Amniotic epithelial cell (primary cell): ENCODE measurements at places on chromosomes 1 and 21.
A peak's percentile ranks its signal among the peaks of the same experiment; 100 is the strongest.

GRCh38 chr1:19091196-19091953 is 118.7 kb downstream of the UBR4 start:
- DNase-seq: no peak

DNA sequence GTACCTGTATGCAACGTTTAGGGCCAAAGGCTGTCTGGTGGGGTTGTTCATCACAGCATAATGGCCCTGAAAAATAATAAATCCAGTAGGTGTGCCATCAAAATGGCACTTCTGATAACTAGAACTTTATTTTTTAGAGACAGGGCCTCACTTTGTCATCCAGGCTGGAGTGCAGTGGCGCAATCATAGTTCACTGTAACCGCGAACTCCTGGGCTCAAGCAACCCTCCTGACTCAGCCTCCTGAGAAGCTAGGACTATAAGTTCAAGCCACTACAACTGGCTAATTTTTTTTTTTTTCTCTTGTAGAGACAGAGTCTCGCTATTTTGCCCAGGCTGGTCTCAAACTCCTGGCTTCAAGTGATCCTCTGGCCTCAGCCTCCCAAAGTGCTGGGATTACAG is 4.7 kb downstream of the SNAPIN start:
- peak; percentile 86 for DNase-seq

GRCh38 chr1:167756730-167757405 is 35.1 kb downstream of the MPZL1 start:
- peak; percentile 75 for DNase-seq

GRCh38 chr1:27471477-27471876 is 18.5 kb downstream of the WASF2 start:
- no peak for DNase-seq

DNA sequence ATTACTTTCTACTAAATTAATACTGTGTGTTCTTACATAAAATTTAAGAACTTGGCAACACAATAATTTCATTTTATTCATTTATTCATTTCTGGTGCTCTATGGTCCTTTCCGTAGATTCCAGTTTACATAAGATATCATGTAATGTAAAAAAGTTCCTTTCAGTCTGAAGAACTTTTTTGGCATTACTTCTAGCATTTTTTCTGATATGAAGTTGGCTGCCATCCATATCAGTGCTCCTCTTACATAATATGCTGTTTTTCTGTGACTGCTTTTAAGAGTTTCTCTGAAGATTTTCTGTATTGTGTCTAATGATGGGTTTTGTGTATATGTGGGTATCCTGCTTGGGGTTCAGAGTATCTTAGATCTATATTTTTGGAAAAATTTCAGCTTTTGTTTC is 34.8 kb downstream of the LIN9 start:
- DNase-seq: peak; percentile 41

- peak; percentile 79 for DNase-seq
Observed at GRCh38 chr1:224510880-224511645, 76.5 kb upstream of the WDR26 start.

DNA sequence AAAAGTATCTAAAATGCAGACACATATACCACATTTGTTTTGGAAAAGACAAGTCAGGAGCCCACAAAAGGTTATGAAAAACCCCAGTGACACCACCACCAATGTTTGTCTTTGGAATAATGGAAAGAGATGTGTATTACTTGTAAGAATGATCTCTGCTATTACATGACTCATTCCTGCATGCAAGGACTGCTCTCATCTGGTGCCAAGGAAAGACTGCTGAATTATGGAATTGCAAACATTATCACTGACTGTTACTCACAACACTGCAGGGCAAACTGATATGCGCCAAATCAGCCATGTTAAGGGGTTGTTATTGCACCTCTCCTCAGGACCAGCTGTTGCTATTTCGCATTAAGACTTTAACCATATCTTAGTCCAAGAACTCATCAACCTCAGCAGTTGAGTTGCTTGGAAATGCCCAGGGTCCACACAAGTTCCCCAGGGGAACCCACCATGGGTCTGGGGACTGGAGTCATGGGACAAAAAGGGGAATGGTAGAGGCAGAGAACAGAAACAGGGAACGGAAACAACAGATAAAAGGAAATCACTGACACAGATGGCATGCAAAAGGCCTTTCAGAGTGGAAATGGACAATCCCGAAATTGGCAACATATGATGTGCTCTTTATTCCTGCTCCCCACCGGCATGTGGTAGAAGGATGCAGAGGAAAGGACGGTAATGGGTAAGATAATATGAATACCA is 34.4 kb downstream of the CAPZB start:
- peak; percentile 96 for DNase-seq

DNA sequence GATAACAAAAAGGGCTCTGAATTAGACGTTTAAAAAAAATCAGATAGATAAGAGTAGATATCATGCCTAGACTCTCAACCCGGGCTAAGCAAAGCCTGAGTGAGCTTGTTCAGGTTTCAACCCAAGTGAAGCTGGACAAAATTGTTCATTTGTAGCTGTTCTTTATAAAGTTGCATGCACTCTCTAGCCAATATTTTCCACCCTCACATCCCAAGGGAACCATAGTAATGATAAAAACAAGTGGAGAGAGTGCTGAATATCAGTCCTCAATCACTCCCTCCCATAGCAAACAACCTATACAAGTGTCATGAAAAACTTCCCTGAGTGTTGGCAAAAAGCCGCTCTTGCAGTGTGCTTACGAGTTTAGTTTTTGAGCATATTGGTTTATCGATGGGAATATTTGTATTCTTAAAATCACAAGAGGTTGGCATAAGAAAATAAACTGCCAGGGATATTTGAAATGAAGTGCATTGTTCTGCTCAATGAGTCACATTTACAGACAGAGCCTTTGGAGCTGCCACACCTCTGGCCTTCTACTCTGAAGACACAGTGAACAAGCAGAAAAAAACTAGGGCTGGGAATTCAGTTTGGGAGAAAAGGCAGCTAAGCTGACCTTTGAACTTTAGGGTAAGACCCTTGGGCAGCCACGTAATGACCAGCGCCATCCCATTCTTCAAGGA is 2.2 kb upstream of the CLCA2 start:
- DNase-seq: no peak

GRCh38 chr1:113135460-113135859 is 62.5 kb downstream of the LRIG2 start:
- no peak for DNase-seq

DNA sequence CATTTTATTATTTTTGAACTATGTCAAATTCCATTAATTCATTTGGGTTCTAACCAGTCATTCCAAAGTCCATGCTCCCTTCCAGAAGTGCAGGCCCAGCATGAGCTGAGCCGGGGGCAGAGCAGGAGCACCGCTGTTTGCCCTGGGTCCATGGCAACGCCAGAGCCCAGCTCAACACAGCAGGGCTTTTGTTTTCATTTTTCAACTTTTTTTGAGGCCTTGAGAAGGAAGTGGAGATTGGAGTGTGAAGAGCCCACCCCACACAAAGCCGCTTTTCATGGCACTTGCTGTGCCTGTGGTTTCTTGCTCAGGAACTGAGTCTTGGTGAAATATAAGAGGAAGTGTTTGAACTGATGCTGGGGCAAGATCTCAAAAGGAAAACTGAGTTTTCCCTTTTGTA is 13.2 kb upstream of the PRMT2 start:
- DNase-seq: no peak

DNA sequence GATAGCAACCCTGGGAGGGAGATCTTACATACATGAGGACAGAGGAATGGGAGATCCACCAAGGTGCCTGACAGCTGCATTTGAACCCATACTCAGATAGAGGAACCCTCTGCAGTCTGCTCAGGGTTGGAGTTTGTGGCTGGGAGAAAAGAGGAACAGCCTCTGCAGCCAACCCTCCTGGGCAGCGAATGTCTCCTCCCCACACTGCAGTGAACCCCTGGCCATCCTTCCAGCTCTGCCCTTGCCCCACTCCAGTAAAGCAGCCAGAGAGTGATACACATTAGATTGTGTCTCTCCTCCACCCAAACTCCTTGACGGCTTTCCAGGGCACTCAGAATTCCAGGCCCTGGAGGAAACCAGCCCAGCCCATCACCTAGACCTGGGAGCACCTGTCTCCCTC is 137.7 kb downstream of the RUNX1 start:
- DNase-seq: no peak

DNA sequence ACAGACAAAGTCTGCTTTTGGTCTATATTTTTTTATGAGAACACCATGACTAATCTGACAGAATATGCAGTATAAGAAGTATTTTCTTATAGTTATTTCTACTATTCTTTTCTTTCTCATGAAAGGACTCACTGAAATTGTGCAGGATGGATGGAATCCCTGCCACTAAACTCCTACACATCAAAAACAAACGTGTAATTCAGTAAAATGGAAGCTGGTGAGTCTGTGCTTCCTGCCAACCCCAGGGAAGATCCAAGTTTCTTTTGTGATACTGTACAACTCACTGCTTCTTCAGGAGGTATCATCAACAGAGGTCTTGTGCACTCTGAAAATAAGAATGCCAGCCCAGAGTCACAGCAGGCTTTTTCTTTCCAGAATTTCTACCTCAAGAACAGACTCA is 241.2 kb downstream of the MRPL39 start:
- no peak for DNase-seq

DNA sequence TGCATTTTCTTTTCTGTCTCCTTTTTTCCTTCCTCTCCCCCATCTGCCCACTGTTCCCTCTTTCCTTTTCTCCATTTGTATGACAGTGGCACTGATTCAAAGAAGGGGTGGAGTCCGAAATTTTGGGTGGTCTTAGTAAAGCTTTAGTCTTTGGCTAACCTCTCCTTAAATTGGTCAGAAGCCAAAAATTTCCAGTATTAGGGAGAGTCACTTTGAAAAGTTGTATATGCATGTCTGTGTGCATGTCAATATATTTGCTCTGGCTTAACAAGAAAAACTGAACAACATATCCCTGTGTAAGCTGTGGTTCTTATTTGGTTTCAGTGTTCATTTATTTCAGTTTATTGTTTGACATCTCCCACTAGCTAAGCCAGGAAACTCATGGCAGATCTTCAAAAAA is 314.8 kb upstream of the CXADR start:
- DNase-seq: no peak

GRCh38 chr1:216888731-216889130 is 165.5 kb upstream of the ESRRG start:
- DNase-seq: no peak

- DNase-seq: peak; percentile 77
Observed at GRCh38 chr21:37849506-37850102, 66.7 kb downstream of the KCNJ6 start.

DNA sequence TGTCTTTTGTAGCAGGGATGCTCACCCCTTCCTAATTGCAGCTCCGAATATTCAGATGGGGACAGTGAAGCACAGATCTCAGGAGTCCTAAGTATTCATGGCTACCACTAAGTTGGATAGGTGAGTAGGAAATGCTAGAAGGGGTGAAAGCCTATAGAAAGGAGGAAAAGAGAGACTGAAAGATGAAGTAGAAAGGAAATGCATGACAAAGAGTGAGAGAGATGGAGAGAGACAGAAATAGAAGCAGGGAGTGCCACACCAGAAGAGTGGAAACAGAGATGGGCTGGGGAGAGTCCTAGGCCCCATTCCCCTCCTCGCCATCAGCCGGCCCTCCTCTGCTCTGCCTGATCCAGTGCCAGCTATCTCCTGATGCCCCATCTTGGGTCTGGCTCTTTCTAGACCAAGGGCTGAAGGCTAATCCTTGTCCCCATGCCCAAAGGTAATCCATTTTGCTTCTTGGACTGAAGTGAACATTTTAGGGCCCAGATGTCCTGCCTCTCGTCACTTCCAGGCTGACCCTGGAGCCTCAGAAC is 2.0 kb downstream of the PEA15 start:
- no peak for DNase-seq

GRCh38 chr1:186901631-186902030 is 72.9 kb downstream of the PLA2G4A start:
- no peak for DNase-seq

DNA sequence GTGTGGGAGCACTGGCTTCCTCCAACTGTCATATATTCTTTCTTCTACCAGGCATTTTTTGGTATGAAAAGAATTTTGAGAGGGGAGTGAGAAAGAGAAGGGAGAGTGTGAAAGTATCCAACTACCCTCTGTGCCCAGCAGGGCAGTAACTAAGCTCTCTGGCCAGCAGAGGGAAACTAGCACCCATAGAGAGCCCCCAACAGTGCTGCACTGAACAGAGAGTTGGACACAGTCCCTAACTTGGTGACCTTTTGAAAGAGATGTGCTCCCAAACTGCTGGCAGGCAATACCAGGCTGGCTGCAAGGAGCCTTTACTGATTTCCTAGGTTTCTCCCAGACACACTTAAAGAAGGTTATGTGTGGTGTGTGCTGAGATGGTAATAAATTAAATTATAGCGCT is 118.8 kb upstream of the PBX1 start:
- peak; percentile 33 for DNase-seq

GRCh38 chr1:90799326-90799725 is 82.2 kb upstream of the BARHL2 start:
- DNase-seq: no peak

GRCh38 chr1:172993640-172994039 is 57.1 kb downstream of the TNFSF18 start:
- DNase-seq: peak; percentile 79

- peak; percentile 54 for DNase-seq
Observed at GRCh38 chr21:37758982-37759381, 157.3 kb downstream of the KCNJ6 start.

DNA sequence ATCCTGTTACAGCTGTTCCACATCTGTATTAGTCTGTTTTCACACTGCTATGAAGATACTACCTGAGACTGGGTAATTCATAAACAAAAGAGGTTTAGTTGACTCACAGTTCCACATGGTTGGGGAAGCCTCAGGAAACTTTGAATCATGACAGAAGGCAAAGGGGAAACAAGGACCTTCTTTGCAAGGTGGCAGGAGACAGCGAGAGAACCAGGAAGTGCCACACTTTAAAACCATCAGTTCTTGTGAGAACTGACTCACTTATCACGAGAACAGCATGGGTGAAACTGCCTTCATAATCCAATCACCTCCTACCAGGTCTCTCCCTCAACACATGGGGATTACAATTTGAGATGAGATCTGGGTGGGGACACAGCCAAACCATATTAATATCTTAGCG is 110.3 kb upstream of the TRABD2B start:
- peak; percentile 2 for DNase-seq

DNA sequence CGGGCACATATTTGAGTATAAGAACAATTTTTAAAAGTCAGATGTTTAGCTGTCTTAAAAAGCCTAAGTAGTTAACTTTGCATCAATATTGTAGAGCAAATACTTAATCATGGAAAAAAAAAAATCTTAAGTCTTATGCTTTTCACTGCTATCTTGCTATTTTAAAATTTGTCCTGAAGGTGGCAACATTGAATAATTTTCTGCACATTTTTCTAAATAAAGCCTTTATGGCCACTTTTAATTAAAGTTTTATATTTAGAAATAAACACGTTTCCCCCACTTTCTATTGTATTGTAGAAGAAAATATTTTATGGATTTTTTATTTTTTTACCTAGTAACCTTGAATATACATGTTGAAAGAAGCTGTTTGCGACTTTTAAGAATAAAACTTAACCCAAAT is 198.8 kb downstream of the AMY1C start:
- no peak for DNase-seq

DNA sequence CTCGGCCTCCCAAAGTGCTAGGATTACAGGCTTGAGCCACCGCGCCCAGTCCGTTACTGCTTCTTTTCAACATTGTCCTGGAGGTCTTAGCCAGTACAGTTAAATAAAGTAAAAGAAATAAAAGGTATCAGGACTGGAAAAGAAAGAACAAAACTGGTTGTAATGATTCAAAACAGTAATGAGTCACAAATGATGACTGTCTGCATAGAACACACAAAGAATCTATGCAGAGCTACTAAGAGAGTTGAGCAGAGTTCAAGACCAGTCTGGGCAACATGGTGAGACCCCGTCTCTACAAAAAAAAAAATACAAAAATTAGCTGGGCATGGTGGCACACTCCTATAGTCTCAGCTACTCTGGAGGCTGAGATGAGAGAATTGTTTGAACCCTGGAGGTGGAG is 23.4 kb downstream of the BCAR3 start:
- DNase-seq: no peak
